ENCODE measurements at places on chromosomes 6 and 20.

DNA sequence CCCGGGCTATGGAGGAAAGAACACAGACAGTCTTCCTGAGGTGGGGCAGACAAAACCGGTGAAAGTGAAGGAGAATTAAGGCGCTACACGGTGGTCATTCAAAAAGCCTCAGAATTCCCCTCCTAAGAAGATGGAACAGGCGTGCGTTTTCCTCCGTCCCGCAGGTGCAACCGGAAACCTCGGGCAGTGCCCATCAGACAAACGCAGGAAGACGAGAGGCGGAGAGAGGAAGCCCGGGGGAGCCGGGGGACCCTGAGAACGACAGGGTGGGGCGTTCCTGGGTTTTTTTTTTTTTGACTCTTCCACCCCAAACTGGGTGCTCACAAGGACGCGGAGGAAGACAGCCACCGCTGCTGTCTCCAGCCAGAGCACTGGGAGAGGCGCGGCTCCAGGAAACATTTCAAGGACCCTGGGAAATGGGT is 25.4 kb downstream of the TTLL2 start:
- DNase-seq, result no peak

DNA sequence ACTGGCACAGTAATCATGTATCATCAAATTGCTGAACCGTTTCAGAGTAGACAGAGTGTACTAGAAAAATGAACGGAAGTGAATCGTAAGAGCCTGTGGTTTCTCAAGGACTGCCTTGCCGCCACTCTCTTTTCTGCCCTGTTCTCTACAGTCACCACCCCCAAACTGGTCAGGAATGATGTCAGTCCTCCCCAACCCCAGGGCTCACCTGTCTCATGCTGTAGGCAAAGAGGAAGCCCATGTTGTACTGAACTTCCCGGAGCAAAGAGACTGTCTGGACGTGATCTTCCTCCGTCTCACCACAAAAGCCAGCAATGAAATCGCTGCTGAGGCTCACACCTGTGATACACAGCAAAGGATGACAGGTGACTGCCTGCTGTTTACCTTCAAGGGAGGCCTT is 31.0 kb downstream of the CDK5RAP1 start:
- DNase-seq, result peak; percentile 31

- DNase-seq, result no peak
These were observed 33.1 kb upstream of the FAM83D start for GRCh38 chr20:38893056-38893564.

GRCh38 chr6:57190140-57190539 is 18.0 kb downstream of the BAG2 start:
- no peak for DNase-seq

DNA sequence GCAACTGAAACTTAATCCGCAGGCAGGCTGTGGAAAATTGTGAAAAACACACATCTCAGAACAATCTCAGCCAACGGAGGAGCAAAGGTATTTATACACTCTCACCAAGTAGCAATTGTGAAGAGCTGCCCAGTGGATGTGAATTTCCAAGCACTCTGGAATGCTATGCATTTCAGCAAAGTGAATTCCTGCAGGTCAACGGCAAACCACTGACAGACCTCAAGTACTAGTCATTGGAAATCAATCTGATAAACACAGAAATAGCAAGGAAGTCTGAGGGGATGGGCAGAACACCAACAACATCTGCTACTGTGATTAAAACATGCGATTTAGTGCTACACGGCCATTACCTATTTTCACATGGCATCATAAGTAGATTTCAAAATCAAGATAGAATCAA is 429.1 kb downstream of the HTR1B start:
- no peak for DNase-seq

- DNase-seq, result no peak
These were observed 902 bp downstream of the SLC29A1 start for GRCh38 chr6:44224029-44224964.

- DNase-seq, result peak; percentile 55
These were observed 79.5 kb downstream of the FYN start for GRCh38 chr6:111793711-111794111.

DNA sequence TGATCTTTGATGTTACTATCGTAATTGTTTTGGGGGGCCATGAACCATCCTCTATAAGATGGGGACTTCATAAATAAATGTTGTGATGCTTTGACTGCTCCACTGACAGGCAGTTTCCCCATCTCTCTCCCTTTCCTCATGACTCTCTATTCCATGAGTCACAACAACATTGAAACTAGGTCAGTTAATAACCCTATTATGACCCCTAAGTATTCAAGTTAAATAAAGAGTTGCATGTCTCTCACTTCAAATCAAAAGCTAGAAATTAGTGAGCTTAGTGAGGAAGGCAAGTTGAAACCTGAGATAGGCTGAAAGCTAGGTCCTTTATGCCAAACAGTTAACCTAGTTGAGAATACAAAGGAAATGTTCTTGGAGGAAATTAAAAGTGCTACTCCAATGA is 491.0 kb downstream of the HAO1 start:
- DNase-seq, result no peak

GRCh38 chr6:137731960-137732616 is 135.0 kb upstream of the TNFAIP3 start:
- no peak for DNase-seq

GRCh38 chr6:29501106-29501505 is 13.3 kb upstream of the MAS1L start:
- no peak for DNase-seq

GRCh38 chr20:56195946-56196345 is 52.6 kb upstream of the MC3R start:
- DNase-seq, result no peak

- no peak for DNase-seq
These were observed 75.5 kb upstream of the SCP2D1 start for GRCh38 chr20:18738055-18738454.

GRCh38 chr6:25652007-25652515 is at the start of gene SCGN:
SCGN (plus strand) TSS chr6:25652215; CDS start chr6:25652404, 189 bp downstream.
- peak; percentile 47 for DNase-seq

DNA sequence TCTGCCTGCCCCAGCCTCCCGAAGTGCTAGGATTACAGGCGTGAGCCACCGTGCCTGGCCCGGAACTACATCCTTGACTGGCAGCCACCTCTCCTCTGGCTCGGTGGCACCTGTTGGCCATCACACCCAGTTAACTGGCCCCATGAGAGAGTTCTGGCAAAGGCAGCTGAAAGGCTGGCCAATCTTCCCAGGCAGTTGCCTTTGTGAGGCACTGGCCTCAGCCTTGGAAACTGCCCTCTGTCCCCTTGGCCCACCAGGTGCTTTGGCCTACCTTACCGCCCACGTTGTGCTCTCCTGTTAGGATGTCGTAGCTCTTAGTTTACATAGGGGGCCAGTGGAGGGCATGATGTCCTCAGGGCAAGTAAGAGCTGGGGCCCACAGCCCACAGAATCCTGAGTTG is 9.6 kb upstream of the MANBAL start:
- no peak for DNase-seq

- no peak for DNase-seq
These were observed 33.7 kb upstream of the ZBP1 start for GRCh38 chr20:57653910-57654309.

DNA sequence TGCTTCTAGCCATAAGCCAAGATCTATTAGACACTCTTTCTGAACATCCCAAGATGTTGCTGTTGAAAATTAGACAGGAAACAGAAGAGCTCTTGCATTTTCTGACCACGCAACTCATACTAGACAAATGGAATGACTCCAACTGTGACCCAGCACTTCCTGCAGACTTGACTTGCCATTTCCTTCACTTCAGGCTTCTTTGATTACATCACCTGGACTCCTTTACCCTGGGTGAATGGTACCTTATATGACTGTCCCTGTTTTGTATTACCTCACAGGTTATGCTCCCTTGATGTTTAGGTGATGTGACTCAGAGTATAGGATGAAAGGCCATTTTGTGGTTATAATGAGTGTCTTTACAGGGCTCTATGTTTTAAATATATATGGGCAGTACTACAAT is 236.1 kb downstream of the BMP2 start:
- no peak for DNase-seq

DNA sequence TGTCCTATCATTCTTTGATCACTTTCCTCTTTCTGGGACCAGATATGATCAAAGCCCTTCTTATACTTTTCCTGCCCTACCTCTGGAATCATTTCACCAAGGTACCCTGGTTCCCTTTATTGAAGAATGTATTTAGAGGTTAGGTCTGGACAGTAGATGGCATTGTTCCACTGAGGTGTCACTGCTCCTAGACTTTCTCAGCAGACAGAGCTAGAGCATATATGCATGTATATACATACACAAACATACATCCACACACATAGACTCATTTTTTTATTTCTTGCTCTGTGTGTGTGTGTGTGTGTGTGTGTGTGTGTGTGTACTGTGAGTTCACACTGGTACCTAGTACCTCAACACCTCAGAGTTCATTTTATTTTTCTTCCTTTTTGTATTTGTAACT is 40.9 kb downstream of the PTPRA start:
- no peak for DNase-seq

DNA sequence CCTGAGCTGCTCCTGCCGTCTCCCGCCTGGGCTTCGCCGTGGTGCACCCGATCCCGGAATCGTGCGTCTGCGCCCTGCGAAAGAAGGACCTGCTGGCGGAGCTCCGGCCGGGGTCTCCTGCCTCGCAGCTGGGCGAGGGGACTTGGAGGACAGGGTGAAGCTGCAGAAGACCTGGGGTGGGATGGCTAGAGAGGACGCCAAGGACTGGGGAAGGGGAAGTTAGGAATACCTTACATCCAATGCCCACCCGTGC is 150.2 kb downstream of the PRL start:
- no peak for DNase-seq

DNA sequence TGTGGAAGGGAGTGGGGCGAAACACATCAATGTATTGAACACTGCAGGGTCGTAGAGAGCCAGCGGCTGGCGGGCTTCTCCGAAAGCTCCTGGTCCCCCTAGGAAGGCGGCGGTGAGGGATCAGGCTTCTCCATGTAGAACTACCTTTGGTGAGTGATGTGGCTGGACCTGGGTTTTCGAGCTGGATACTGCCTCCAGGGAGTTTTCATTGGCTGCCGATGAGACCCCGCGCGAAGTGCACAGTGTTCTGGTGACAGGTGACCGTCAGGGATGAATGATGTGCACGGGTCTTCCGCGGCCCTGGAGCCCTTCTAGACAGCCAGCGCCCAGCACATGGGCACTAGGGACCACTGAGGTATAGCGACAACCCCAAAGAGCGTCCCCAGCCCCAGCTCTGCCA is 16.4 kb downstream of the ABT1 start:
- DNase-seq, result no peak

GRCh38 chr20:25011261-25011660 is 18.7 kb upstream of the APMAP start:
- DNase-seq, result no peak

GRCh38 chr20:44398335-44398734 is 42.8 kb downstream of the HNF4A start:
- no peak for DNase-seq

- DNase-seq, result no peak
These were observed 21.6 kb downstream of the SPAG4 start for GRCh38 chr20:35637276-35637675.

- no peak for DNase-seq
These were observed 20.8 kb downstream of the RBM39 start for GRCh38 chr20:35721219-35721618.

GRCh38 chr6:122996794-122997505 is 915 bp downstream of the CLVS2 start:
- DNase-seq, result no peak

DNA sequence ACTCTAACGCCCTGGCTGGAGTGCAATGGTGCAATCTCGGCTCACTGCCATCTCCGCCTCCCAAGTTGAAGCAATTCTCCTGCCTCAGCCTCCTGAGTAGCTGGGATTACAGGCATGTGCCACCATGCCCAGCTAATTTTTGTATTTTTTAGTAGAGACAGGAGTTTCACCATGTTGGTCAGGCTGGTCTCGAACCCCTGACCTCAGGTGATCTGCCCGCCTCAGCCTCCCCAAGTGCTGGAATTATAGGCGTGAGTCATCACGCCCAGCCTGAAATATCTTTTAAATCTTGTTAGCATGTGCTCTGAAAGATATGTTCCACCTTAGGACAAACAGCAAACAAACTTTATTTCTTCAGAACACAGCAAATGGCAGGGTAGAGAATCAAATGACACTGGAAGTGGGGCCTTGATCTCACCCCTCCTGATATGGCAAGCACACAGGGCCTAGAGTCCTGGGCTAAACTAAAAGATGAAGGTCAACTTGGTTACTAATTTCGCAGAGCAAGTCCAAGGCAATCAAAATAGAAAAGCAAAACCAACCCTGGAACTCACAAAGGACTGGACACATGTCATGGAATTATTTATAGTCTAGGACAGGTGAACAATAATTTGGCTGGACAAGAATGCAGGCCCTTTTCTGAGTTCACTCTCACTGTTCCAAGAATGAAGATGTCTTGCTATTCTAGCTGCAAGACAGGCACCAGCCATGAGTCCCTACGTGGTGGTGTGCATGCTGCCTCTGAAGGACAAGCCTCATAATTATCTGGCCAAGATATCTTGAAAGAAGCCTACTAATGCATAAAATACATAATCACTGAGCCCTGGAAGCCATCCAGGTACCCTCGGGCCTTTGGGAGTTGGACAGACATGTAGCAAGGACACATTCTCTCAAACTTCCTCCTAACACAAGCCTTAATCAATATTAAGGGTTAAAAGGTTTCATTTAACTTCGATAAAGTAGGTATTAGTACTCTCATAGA is 35.6 kb downstream of the B4GALT5 start:
- DNase-seq, result no peak

DNA sequence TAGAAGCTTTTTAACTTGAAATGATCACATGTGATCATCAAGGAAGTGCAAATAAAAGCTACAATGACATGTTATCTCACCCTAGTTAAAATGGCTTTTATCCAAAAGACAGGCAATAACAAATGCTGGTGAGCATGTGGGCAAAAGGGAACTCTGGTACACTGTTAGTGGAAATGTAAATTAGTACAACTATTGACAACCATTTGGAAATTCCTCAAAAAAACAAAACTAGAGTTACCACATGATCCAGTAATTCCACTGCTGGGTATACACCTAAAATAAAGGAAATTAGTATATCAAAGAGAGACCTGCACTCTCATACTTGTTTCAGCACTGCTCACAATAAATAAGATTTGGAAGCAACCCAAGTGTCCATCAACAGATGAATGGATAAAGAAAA is 108.7 kb downstream of the HTR1B start:
- no peak for DNase-seq

DNA sequence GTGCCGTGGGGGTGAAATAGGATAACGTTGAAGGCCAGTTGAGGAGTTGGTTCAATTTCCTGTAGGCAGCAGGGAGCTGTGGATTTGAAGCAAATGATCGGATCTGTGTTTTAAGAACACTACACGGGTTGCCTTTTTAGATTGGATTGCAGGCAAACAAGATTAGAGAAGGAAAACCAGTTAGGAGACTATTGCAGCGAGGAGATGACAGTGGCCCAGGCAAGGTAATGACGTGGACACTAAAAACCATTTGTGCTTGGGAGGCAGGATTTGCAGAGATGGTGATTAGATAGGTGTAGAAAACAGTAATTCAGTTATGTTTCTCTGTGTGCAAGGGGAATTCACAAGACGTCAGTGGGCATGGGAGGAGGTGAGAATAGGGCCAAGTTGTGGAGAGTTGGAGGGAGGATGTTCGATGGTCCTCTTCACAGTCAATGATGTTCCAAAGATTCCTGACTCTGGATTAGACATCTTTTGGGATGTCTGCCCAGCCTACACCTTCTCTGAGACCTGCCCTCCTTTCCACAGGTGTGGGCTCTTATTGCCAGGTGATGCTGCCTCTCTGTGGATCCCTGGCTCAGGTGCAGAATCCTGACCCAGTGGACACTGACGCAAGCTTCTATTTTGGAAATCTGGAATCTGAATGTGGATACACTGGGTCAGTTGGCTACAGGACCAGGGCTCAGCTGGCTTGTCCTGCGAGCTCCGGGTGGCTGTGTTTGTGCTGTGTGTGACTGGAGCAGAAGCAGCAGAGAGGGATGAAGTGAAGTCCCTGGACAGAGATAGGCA is 54.2 kb downstream of the TFAP2C start:
- DNase-seq, result no peak

GRCh38 chr20:34268851-34269636 is 27.8 kb downstream of the ASIP start:
- DNase-seq, result no peak

Data from stimulated activated CD4-positive, alpha-beta T cell treated with anti-CD3 and anti-CD28 coated beads, Interleukin-1b, Interleukin-23, amount 100 ng/mL, for 48 hours (primary cell).